ENCODE measurements at places on chromosomes 6 and 20.

GRCh38 chr20:18971121-18971520, 157.5 kb downstream of the SCP2D1 start:
- DNase-seq = no peak

DNA sequence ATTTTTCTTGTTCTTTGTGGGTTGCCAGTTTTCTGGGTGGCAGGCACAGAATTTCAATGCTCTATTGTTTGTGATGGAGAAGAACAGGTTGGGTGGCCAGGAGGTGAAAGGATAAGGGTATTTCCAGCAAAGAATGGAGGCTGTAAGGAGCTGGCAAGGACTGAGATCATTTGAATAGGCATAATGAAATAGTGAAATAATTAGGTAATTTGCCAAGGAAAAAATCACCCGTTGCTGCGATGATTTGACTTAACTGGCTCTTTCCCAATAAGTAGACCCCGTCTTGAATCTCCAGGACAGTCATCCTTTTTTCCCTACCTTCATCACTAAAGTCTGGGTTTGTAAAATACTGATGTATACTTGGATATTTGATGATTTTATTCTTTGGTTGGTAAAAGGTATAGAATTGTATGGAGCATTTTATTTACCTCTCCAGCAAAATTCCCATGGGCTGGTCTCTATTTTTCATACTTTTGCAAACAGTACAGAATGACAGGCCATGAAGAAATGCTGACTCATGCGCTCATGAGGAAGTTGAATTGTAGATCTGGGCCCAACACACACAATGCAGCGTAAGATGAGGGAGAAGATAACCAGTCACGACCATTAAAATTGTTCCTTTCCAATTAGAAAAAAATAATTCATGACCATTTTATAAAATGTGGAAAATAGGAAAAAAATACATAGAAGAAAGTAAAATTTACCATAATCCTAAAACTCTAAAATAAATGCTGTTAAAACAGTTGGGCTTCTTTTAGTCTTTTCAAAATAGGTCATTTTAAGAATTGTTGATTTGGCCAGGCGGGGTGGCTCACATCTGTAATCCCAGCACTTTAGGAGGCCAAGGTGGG, 2.4 kb upstream of the GCNT2 start:
- DNase-seq = no peak

DNA sequence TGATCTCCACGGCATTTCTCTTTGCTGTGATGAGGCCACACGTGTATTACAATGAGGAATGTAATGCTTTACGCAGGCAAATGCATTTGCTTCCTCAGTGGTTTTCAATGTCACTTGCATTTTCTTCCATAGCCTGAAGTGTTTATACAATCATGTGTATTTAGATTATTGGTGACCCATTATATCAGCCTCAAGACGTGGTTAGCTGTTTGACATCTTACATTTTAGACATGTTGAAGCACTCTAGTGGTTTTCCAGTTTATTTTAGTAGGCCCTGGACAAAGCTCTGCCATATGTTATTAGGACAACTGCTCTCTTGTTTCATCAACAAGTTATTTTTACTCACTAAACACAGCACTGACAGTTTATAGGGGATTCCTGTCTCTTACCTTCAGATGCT, 200.4 kb downstream of the UTRN start:
- no peak for DNase-seq

- no peak for DNase-seq
These were observed 287.7 kb downstream of the ALDH8A1 start for GRCh38 chr6:134662077-134662700.

GRCh38 chr6:167781868-167782267, 44.8 kb upstream of the AFDN start:
- no peak for DNase-seq

- no peak for DNase-seq
These were observed 36.9 kb upstream of the VSTM2L start for GRCh38 chr20:37866051-37866450.

GRCh38 chr6:35203152-35203670, 10.5 kb upstream of the SCUBE3 start:
- no peak for DNase-seq

DNA sequence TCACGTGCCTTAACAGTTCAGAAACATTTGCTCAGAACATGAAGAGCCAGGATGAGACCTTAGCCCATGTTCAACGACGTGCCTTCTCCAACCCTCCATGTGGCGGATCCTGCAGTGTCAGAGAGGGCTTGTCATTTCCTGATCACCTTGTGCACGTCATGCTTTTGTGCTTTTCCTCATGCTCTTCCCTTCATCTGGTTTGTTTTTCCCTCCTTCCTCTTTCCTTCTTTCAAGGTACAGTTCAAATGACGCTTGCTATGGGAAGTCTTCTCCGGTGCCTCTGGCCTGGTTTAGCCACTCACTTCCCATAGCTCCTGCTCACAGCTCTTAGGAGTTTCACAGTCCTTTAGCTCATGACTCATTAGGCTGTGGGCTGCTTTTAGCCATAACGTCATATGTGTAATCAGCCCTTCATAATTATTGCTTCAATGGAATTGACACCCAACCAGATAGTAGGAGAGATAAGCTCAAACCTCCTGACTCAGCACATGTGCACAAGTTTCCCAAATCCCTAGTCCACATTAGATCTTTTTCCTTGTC, 102.7 kb upstream of the CNKSR3 start:
- DNase-seq = no peak

All from B cell (primary cell).